8988T (cell line): ENCODE measurements at places on chromosomes 5 and 9.

GRCh38 chr5:58019614-58020013 is 440.3 kb downstream of the PLK2 start:
- no peak for DNase-seq

- DNase-seq: no peak
These were observed 330.0 kb upstream of the CHD1 start for GRCh38 chr5:99258819-99259218.

DNA sequence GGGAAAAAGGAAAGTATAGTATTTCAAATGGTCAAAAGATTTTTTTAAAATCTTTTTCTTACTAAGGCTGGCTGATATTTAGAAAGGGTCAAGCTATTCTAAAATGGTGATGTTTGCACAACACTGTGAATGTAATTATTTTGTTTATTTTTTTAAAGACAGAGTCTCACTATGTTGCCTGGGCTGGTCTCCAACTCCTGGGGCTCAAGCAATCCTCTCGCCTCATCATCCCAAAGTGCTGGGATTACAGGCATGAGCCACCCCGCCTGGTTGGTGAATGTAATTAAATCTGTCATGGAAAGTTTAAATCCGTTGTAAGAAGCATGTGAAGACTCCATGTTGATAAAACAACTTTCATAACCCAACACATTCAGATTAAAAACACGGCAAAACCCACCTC is 2.6 kb downstream of the UBTD2 start:
- no peak for DNase-seq

DNA sequence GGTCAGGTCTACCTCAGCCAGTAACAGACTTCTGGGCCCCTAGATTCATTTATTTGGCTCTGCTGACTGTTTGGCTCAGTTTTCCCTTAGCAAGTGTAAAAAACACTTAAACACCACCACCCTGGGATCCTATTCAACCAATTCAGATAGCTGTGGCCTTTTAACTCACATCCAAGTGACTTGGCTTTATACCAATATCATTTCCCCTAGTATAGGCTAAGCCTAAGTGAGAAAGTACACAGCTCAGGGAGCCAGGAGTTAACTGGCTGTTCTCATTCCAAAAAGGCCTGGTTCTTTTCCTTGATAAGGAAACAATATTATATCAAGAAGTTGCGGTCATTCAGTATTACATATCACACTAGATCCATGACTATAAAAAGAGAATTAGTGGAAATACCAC is 163.5 kb downstream of the ARL15 start:
- DNase-seq: no peak

- no peak for DNase-seq
These were observed 26.7 kb downstream of the NCBP1 start for GRCh38 chr9:97660340-97660739.

DNA sequence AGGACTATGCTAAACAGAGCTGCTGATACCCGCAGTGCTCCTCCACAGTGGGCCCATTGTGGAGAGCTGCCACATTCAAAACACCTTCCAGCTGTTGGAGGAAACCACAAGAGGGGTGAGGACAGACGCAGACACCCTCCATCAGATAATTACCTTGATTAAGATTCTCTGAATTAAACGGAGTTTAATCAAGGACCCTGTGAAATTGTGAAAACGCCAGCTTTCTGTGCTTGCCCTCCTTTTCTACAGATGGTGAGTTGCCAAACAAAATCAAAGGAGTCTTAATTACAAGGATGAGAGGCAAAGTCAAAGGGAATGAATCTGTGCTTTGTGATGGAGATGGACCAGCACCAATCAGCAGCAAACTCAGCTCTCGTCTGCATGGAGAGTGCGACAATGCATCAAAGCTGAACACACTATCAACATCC is 596.1 kb downstream of the ELAVL2 start:
- no peak for DNase-seq

- no peak for DNase-seq
These were observed 48.1 kb downstream of the POC5 start for GRCh38 chr5:75668977-75669689.

DNA sequence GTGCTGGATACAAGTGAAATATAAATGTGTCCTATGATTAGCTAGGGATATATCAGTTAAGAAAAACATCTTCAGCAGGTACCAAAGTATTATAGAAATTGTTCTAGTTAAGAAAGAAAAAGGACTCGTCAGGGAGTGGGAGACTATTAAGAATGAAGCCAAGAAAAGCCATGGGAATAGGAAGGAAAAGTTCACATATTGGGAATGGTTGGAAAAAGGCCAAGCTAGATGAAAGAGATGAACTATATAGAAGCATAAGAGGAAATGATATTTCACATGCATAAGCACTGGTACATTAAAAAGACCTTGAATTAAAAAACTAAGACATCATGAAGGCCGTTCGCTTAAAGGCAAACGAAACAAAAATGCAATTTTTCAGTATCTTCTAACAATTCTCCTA is 237.7 kb downstream of the ADAMTS6 start:
- no peak for DNase-seq

DNA sequence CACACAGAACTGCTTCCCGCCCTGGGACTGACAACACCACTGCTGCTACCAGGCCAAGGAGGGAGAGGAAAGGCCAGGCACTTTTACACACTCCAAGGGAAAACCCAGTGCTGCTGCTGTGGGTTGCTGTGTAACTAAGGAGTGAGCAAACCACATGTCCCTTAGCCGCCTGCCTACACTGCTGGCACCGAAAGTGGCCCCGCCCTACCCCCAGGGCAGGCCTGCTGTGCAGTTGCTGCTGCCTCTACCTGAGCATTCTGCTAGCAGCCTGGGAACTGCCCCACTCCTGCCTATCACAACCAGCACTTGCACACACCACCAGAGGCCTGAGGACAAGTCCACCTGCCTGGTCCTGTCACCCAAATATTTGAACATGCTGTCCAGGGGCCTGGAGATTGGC is 740.9 kb downstream of the DTWD2 start:
- DNase-seq: no peak

DNA sequence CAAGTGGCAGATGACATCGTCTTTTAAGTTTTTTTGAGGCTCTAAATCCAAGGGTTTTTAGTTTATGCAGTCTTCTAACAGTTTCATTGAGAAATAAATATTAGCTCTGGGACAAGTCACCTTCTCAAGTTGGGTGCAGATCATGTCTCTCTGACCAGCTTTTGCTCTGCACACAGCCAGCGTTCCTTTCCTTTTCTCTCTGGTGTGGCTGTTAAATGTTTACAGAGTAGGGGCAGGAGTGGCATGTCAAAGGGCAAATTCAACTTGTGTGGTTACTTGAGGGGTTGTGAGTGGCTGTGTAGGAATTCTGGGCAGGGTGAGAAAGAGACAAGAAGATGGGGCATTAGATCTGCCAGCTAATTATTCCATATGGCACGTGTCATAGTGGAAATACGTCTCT is 187.5 kb upstream of the HMHB1 start:
- no peak for DNase-seq

- peak; percentile 99 for DNase-seq
These were observed at the start of gene SLC12A7 for GRCh38 chr5:1111727-1112289. Gene SLC12A7 (minus strand): TSS chr5:1112063. CDS start chr5:1111991, 72 bp downstream.

GRCh38 chr5:143557061-143557818 is 153.8 kb upstream of the NR3C1 start:
- no peak for DNase-seq

- no peak for DNase-seq
These were observed 957 bp upstream of the PRR16 start for GRCh38 chr5:120463006-120463680.

- DNase-seq: no peak
These were observed 11.5 kb upstream of the CSNK1G3 start for GRCh38 chr5:123500471-123500870.

- no peak for DNase-seq
These were observed 1.1 kb upstream of the GNPDA1 start for GRCh38 chr5:142013734-142014521.

GRCh38 chr9:92634712-92635605 is 35.0 kb downstream of the IPPK start:
- DNase-seq: peak; percentile 77

GRCh38 chr9:88661759-88662158 is 126.8 kb downstream of the NXNL2 start:
- no peak for DNase-seq

GRCh38 chr9:32525709-32526030 is 326 bp downstream of the RIGI start:
- DNase-seq: no peak

DNA sequence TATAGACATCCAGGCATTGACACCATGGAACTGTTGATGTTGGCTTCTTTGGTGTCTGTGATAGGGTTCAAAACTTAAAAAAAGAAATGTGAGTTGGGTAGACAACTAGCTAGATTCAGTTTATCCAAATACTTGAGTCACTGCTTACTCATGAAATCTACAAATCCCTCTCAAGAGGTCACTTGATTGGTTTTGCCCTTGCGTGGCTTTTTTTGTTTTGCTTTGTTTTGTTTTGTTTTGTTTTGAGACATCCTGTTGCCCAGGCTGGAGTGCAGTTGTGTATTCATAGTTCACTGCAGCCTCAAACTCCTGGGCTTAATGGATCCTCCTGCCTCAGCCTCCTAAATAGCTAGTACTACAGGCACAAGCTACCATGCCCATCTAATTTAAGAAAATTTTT is 10.5 kb upstream of the ENTREP1 start:
- no peak for DNase-seq

DNA sequence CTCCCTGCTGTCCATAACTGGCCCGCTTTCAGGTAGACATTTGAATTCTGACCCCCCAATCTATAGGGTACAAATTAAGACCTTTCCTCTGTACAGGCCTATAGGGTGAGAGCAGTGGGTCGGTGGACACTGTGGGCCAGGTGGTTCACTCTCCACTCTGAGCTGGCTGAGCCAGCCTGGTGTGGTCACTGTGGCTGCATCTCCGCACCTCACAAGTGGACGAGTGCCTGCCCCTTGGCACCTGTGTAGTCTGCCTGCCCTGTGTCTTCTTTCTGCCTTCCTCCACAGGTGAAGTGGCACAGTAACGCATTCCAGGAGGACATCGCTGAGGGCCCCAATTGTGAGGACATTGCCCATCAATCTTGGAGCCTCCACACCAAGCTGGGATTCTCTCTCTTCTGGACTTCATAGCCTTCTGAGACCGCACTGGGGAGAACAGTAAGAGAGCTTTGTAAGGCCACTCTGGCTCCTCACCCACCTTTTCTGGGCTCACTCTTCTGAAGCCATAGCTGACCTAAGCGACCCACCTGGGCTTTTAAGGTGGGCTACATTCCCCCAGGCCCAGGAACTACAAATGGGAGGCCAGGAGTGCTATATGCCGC is 33.5 kb upstream of the JADE2 start:
- no peak for DNase-seq

DNA sequence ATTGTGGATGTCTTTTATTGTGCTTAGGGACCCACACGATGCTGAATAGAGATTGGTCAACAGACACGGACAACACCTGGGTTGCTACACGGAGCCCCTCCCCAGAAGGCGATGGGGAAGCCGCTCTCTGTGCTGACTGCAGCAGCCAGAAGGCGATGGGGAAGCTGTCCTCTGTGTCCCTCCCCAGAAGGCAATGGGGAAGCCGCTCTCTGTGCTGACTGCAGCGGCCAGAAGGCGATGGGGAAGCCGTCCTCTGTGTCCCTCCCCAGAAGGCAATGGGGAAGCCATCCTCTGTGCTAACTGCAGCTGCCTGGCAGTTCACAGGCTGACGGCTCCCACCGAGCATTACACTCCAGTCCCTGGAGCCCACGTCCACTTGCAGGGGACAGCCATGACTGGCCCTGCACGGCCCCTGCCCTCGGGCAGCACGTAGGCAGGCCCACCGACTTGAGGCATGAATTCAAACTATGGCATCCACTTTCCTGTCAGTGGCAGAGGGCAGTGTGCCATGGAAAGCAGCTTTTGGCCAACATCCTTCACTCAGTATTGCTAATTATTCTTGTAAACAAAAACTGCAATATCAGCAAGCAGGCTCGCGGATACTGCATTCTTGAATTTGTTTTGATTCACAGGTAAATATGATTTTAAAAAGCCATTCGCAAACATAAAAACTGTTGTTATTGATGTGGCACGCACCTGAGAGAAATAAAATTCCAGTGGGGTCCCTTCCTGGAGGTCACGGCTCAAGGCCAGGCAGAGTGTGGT is 48.1 kb upstream of the CLPTM1L start:
- DNase-seq: no peak

DNA sequence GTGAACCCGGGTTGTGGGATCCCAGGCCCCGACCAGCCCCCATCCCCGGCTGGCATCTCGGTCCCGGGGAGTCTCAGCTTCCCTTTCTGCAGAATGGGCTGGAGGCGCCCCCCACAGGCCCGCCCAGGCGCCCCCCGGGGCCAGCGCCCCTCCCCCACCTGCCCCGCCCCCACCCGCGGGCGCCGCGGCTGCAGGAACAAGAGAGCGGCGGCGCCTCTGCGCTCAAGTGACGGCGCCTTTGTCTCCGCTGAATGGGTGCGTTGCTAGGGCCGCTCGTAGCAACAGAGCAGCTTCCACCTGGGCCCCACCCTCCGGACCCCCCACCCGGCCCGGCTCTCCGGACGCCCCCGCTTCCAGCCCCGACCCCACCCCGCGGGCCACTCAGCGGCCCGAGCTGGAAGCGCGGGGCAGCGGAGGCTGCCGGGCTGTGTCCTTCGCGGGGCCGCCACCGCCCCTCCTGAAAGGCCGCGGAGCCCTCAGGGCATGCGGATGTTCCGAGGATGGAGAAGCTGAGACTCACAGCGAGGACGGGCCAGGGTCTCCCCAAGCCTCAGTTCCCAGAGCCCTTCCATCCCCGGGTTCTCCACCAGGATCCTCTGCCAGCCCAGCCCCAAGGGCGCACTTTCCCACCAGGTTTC is 27.5 kb downstream of the ADGRD2 start:
- no peak for DNase-seq

DNA sequence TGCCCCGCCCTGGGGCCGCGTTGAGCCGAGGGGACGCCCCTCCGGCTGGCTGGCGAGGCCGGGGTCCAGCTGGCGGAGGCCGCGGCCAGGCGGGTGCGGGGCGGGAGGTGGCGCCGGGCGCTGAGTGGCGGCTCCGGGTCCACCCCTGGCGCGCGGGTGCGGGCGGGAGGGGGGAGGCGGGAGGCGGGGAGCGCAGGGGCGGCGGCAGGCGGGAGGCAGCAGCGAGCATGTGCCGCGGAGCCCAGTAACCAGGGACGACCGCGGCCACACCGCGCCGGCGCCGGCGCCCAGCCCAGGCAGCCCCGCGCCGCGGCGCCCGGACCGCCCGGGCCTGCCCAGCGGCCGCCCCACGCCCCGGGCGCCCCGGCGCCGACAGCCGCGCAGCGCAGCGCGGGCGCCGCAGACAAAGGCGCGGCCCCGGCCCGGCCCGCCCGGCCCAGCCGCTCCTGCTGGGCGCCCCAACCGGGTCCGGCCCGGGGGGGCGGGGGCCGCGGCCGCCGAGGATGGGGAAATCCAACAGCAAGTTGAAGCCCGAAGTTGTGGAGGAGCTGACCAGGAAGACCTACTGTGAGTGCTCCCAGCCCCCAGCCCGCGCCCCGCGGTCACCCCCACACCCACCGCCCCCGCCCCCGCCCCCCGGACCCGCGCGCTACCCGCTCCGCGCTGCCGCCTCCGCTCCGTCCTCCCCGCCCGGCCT is at the start of gene NCS1:
NCS1 (plus strand) TSS at position 244 of the 697 bp plus-strand sequence; CDS start at position 504, 260 bp downstream.
- peak; percentile 98 for DNase-seq

DNA sequence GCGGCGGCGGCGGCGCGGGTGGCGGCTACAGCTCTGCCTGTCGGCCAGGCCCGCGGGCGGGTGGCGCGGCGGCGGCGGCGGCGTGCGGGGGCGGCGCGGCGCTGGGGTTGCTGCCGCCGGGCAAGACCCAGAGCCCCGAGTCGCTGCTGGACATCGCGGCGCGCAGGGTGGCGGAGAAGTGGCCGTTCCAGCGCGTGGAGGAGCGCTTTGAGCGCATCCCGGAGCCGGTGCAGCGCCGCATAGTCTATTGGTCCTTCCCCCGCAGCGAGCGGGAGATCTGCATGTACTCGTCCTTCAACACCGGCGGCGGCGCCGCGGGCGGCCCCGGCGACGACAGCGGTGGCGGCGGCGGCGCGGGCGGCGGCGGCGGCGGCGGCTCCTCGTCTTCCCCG is 296 bp downstream of the ZSWIM6 start:
- peak; percentile 40 for DNase-seq

GRCh38 chr9:99980598-99980997 is 74.1 kb downstream of the STX17 start:
- no peak for DNase-seq
